Right cardiac atrium (tissue), 5 donors: ENCODE measurements at places on chromosomes 7 and 10. TPM values are rescaled to one million over a fixed set of nuclear protein-coding genes. Genes with fewer than 3 reads are reported as not detected.

- DNase-seq = no peak
These were observed 261.6 kb upstream of the GALNT17 start for GRCh38 chr7:70870349-70870748.

DNA sequence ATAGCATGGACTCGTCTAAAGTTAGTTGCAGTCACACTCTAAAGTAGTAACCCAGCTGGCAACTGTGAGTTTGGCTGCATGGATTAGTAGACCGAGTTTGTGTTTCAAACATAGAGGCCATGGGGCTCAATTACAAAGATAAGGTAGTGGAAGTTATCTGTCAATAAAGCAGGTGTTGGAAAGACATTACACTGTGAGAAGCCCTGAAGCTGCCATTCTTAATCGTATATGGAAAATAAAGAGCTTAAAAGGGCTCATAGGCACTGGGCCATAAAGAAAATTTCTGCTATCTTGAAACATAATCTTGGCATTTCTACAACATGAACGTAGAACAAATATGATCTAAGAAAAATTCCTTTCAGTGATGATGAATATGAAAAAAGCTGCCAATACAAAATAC lies 837.7 kb downstream of the REEP3 start:
- DNase-seq = no peak

GRCh38 chr10:35675846-35676245 lies 33.8 kb upstream of the FZD8 start:
- no peak for DNase-seq

DNA sequence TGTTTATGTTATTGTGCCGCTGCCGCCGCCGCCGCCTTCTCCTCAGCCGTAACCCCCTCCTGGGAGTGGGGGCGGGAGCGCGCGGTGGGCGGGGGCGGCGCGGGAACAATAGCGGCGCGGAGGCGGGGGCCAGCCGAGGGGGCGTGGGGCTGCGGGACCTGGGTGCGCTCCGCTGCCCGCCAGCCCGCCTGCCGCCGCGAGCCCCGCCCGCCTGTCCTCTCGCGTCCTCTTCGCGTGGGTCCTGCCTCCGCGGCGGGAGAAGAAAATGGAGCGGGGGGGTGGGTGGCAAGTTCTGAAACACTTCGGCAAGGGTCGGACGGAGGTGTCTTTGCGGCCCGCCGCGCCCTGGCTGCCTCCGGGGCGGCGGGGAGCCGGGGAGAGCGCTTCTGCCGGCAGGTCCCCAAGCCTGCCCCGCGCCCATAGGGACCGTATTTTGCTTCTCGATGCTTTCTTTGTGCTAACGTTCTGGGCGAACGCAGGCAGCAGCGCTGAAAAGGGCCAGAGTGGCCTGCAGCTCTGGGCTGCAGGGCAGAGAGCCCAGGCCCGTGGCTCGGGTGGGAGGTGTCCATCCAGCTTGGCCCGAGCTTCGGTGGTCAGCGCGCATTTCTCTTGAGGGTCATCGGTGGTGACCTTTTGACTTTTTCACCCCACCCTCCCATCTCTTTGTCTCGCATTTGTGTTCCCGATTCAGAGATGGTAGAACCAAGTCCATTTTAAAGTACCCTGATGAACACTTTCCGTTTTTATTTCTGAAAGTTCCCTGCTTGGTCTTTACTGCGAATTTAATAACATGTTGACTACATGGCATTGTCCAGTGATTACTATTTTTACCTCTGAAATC lies 613 bp downstream of the MAPK8 start:
- DNase-seq = peak; percentile 89

- DNase-seq = no peak
These were observed 20.4 kb downstream of the ITGB8 start for GRCh38 chr7:20350996-20351692.

The TLX1 gene
- total RNA-seq = 0.09 TPM

The FEZF1 gene
- total RNA-seq = not detected

The RPA3 gene
- 22.8 TPM for total RNA-seq
